Esophagus muscularis mucosa (tissue), 4 donors: ENCODE measurements at places on chromosomes 6 and 20.

DNA sequence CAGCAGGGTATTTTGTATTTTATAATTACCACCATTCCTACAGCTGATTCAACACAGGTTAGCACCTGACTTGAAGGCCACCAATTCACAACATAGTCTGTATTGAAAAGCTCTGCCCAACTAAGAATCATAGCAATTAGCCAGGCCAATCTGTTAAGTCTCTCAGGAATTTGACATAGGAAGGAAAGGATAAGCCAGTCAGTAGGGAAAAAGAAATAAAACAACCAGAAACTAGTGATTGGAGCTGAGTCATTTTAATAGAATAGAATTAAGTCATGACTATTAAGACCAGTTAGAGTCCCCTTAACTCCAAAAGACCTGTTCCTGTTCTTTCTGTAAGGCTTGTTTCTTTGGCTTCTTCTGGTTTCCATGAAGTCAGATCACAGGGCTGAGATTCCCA lies 8.1 kb downstream of the RANBP9 start:
- no peak for DNase-seq

DNA sequence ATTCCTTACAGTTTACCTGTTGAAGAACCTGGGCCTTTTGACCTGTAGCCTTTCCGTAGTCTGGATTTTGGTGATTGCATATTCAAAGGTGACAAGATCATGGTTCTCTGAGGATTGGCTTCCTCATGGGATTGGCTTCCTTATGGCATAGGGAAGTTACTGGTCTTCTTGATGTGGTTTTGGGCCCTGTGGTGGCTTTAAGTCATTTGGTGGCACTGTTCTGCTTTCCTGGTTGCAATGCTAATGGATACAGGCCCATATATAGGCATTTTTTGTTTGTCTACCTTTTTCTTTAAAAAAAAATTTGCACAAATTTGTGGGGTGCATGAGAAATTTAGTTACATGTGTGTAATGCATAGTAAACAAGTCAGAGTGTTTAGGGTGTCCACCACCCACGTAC lies 185.7 kb downstream of the CDKAL1 start:
- DNase-seq: no peak

DNA sequence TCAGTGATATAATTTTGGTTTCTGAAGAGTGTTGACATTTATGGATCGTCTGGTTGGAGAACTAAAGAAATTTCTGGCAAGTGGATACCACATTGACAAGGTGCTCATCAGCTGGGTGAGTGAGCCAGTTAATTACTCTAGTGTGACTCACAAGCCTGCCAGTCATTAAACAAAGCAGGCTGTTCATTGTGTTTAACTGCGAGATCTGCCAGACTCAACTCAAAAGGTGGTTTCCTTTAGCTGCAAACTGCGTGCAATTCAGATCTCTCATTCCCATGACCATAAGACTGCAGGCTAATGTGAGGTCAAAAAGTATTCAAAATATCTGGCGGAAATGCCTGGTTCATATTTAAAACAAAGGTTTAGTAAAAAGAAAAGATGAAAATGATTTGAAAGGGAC lies 32.5 kb upstream of the IYD start:
- no peak for DNase-seq

DNA sequence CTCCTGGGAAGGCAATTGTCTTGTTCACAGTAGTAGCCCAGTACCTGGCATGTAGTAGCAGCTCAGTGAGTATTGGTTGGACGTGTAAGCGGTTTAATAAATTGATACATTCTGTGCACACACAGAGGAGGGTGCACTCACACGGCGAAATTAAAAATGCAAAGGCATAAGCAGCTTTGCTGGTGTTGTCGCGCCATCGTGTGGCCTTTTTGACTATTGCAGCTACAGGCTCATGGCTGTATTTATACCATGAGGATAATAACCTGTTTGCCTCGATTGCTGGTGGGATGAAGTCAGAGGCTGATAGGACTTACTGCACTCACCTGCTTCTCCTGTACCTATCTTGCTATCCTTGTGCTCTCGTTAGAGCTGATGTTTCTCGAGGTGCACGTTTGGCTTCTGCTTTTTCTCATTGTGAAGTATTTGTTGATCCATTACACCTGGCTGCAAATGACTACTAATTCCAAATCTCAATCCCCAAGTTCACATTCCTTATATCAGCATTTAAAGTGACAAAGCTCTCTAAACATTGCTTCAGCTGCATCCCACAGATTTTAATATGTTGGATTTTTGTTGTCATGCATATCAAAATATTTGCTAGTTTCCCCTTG lies 61.5 kb downstream of the TBXT start:
- DNase-seq: peak; percentile 93

- no peak for DNase-seq
Observed at GRCh38 chr6:143515766-143516355, 4.3 kb upstream of the FUCA2 start.

DNA sequence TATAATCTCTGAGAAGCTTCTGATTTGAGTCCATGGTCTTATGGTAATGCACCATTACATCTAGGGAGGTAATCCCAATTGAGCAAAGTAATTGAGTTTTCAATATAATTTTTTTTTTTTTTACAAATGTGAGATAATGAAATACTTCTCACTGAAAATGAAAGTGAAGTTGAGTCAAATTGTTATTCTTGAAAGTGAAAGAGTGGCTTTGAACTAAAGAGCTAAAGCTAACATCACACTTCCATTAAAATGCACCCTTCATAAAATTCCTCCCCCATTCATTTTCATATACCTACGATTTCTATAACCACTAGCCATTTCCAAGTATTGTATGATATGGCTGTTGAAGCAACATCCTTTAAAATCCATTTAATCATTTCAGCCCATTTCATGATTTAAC lies 149.1 kb upstream of the IMPG1 start:
- DNase-seq: no peak

GRCh38 chr6:27156874-27157458 lies 90.5 kb upstream of the PRSS16 start:
- DNase-seq: no peak

DNA sequence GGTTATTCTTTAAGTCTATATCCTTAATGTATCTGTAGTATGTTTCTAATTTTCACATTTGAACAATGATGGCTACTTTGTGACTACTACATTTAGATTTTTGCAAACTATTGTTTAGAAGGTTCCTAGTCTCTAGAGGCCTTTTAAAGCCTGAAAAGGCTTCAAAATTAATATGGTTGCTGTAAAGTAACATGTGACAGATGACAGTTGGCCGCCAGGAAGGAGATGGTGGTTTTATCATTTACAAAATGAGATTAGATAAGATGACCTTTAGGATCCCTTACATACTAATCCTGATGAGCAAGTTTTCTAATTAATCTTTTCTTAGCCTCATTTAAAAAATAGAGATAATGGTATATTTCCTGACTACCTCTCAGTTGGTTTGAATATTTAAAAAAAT lies 18.8 kb downstream of the SCAF8 start:
- no peak for DNase-seq

GRCh38 chr6:25336996-25337395 lies 57.8 kb downstream of the CARMIL1 start:
- DNase-seq: no peak

GRCh38 chr20:4120921-4121321 lies 105.6 kb upstream of the RNF24 start:
- no peak for DNase-seq

- DNase-seq: no peak
Observed at GRCh38 chr20:39311851-39312506, 349.8 kb downstream of the DHX35 start.

DNA sequence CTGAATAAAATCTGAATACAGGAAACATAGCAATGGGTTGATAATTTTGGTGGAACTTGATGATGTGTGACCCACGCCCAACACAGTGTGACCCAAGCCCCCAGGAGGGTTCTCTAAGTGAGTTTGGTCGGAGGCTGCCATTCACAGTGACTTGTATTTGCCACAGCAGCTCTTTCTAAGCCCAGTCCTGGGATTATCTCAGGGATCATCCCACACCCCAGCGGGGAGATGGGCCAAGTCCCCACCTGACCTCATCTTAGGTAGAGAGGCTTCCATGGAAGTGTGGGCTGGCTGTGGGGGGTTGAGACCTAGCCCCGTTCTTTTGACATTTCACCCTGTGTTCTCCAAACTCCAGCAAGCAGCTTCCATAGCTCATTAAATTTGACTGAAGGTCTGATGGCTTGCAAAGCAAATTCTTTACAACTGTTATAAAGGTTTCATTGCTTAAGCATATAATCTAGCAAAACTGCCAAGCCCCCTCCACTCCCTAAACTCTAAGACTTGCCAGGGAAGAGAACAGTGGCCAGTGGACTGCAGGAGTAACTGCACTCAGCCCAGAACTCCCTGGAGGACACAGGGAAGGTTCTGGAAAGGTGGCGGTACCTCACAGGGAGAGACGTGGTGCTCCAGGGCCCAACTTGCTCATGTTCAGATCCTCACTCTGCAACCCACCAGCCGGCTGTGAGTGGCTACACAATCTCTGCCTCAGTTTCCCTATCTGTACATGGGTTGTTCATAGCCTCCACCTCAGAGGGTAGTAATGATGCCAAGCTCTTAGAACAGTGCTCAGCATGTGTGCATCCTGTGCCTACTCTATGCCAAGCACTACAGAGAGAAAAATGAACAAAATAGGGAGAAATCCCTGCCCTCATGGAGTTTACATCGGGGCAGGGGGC lies 1.0 kb upstream of the PCK1 start:
- no peak for DNase-seq

DNA sequence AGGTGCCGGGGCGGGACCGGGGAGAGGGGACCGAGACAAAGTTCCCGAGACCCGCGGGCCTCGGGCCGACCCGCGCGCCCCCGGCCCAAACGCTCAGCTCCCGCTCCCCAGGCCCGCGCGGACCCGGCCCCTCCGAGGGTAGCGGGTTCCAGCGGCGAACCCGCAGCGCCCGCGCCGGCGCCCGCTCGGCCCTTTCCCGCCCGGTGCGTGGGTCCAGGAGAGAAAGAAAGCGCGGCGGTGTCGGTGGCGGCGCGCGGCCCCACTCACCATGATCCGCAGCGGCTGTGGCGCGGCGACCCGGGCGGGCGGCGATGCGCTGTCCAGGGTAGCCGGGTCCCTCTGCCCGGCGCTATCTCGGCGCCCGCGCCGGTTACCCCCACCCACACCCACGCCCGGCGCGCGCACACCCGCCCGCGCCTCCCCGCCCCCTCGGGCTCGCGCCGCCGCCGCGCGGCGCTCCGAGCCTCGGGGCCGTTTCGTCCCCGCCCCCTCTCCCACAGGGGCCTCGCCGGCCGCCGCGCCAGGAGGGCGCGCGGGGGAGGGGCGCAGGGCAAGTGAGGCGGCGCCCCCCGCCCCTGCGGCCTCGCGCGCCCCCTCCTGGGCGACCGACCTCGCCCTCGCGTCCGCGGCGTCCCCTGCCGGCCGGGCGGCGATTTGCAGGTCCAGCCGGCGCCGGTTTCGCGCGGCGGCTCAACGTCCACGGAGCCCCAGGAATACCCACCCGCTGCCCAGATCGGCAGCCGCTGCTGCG lies at the start of gene ELOVL2:
Gene ELOVL2 (minus strand): TSS at position 345 of the 751 bp plus-strand sequence. CDS start 75 bp downstream, at position 270.
- no peak for DNase-seq

DNA sequence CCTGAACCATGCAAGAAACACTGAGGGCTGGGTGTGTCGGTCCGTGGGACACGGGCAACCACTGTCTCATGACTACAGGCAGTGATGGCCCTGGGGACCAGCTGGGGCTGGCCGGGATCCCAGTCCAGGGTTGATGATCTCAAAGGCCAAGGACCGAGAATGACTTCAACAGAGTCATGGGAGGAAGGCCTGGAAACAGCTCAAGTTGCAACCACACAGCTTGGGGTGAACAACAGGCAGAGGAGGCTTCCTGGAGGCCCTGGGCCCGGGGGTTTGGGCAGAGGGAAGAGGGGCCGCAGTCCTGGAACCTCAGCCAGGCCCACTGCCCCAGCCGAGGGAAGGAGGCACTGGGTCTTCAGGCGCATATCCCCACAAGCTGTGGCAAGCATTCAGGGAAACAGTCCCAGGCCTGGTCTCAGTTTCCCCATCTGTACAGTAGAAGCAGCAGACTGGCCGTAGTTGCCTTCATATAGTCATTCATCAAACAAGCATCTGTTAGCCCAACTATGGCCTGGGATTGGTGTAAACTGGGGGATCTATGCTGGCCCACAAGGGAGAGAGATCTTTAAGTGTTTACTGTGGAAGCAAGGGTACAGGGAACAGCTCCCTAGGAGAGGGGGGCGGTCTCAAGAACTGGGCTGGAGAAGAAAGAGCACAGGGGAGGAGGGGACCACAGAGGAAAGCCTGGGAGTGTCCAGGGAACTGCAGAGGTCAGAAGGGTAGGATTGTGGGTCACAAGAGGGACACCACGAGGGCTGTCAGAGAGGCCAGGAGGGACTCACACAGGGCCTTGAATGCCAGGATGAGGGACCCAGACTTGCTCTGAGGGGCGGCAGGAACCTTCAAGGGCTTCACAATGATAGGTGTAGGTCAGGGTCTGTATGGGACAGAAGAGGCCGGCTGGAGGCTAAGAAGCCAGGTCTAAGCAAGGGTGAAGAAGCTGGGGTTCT lies 2.1 kb downstream of the MYL9 start:
- no peak for DNase-seq

GRCh38 chr6:105968603-105969333 lies 117.4 kb upstream of the PRDM1 start:
- DNase-seq: no peak

DNA sequence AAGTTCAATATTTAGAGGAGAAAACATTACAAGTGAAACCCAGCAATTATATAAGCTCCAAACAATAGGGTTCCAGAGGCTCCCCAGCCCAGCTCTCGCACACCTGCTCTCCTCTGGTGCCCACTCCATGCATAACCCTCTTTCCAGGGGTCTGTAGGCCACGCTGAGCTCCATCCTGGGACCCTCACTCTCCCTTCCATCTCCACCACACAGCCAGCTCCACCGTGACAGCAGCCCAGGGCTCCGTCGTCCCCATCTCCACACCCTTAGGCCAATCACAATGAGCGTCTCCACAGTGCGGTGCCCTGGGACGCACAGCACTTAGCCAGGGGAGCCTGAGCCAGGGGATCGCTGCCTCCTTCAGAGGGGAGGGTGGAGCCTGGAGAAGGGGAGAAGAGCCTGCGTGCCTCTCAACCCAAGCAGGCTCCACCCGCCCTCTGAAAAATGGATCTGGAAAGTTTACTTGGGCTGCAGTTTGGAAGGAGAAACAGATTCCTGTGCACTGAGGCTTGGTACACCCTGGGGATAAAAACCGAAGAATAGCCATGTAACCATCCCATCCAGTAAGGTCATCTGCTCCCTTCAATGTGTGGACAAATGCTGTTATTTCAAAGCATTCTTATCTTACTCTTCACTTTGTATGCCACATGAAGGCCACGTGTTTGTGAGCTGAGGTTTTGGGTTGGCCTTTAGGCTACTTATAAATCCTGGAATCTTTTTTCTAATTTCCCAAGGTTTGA lies 72.4 kb upstream of the GGTLC1 start:
- DNase-seq: peak; percentile 91

DNA sequence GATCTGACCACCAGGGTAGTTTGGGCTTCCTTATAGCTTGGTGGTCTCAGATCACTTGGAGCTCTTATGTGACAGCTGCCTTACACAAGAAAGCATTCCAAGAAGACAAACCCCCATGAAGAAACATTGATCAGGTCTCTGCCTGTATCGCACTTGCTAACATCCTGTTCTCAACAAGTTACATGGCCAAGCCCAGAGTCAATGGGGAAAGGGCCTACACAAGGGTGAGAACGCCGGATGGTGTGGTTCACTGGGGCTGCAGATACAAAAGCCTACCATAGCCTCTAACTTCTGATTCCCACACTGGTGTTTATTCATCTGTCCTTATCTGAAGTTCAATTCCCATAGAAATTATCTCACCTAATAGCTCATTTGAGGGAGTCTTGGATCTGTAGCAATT lies 235.5 kb downstream of the SYNDIG1 start:
- peak; percentile 91 for DNase-seq
